Cerebellar nuclear complex (tissue), 1 donor: ENCODE measurements at places on chromosomes 11 and 22.

DNA sequence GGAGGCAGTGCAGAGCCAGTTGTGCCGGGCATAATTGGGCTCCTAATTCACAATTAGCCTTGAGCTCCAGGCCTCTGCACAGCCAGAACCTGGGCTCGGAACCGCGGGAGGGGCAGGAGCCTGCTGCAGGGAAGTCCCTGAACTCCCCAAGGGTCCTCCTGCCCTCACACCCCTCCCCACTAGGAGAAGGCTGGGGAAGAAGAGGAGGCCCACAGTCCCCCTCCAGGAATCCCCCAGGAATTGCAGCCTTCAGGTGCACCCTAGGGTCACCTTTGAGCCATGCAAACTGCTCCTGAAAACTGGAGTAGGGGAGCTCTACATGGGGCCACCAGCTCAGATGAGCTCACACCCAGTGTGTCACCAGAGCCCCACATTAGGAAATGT, 93.8 kb upstream of the LMO1 start:
- DNase-seq: no peak

- DNase-seq: no peak
Measured at GRCh38 chr22:17091851-17092250, 7.1 kb downstream of the IL17RA start.

DNA sequence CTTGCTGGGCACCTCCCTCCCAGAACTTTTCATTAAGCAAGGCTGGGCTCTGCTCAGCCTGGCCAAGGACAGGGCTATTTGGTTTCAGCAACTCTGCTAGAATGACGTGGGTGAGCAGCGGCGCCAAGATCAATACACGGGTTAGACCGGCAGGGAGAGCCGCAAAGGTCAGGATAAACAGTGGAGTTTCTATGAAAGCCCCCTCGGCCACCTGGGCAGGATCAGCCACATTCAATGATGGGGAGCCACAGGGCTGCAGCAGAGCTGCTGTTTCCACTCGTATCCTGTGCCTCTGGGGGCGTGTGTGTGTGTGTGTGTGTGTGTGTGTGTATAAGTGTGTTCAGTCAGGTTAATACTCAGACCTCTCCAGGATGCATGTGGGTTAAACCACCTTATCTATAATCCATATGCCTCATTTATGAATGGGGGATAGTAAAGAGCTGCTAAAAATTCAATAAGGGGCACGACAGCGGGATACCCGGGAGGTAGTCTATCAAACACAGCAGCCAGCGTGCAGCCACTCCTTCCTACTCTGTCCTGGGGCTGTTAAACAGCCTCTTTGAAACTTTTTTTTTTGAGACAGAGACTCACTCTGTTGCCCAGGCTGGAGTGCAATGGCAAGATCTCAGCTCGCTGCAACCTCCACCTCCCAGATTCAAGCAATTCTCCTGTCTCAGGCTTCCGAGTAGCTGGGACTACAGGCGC, 34.8 kb downstream of the MYH9 start:
- DNase-seq: no peak

- no peak for DNase-seq
Measured at GRCh38 chr11:24531528-24531927, 34.7 kb downstream of the LUZP2 start.

DNA sequence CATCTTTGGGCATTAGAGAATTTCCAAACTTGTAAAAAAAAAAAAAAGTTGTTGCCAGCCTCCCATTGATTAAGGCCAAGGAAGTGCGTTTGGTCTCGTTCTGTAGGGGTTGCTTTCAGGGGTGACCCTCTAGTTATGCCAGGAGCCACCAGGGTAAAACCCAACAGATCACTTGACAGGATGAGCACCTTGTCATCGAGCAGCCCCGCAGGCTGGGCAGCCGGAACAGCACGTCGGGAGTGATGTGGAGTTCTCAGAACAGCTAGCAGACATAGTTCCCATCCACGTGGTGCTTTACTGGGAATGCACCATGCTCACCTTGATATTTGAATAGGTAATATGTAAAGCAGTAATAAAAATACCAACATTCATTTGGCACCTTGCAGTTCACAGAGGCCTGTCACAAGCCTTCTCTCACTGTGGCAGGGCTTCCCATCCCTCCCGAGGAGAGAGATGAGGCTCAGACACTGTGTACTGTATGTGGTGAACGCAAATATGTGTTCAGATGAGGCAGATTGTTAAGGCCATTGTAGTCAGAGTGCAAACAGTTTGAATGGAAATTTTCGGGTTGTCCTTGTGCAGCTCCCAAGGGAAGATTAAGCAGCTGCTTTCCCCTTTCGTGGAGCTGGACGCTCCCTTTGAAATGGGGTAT, 70.9 kb upstream of the SORL1-AS1 start:
- no peak for DNase-seq

- DNase-seq: no peak
Measured at GRCh38 chr22:40709752-40710413, 30.6 kb downstream of the MCHR1 start.

DNA sequence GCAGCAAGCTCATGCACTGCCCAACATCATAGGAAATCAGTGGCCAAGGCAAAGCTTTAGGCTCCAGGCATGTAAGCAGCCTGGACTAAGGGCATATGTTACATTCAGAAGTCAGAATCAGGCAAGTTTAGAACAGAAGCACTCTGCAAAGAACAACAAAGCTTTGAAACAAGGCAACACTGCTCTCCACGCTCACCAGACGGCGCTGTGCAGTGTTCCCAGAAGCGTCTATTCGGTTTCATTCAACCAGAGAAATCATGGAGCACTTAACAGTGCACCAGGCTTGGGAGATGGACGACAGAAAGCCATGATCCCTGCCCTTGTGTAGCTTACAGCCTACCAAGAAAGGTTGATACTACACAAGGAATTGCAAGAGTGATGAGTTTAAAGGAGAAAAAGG, 555.8 kb downstream of the BUD13 start:
- no peak for DNase-seq

DNA sequence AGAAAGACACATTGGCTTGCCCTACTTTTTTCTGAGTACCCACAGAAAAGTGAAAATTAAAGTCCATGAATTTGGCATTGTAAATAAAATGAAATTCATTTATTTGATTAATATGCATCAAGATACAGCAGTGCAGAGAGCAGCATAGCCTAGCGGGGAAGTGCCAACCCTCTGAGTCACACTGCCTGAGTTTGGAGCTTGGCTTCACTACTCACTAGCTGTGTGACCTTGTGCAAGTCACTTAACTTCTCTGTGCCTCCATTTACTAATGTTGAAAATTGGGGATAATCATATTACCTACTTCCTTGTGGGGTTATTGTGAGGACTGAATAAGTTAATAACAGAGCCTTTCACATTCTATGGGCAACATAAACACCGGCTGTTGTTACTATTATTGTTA, 111.5 kb upstream of the CSNK2A3 start:
- no peak for DNase-seq

GRCh38 chr11:16788141-16789062, 50.0 kb downstream of the C11orf58 start:
- no peak for DNase-seq

DNA sequence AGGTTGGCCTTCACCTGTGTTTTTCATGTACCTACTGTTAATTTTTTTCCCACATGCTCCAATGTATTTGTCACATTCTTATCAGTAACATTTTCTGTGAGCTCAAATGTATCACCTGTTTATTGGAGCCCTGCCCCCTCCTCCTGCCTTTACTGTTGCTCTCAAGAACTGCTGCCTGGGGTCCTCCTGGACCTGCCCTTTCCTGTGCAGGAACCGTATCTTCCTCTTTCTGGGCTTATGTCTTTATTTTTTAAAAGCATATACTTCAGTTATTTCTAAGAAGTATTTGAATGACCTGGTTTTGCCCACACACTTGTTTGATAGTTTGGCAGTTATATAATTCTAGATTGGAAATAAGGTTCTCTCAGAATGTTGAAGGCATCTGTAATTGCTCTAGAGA, 5.9 kb downstream of the FAM118B start:
- no peak for DNase-seq

DNA sequence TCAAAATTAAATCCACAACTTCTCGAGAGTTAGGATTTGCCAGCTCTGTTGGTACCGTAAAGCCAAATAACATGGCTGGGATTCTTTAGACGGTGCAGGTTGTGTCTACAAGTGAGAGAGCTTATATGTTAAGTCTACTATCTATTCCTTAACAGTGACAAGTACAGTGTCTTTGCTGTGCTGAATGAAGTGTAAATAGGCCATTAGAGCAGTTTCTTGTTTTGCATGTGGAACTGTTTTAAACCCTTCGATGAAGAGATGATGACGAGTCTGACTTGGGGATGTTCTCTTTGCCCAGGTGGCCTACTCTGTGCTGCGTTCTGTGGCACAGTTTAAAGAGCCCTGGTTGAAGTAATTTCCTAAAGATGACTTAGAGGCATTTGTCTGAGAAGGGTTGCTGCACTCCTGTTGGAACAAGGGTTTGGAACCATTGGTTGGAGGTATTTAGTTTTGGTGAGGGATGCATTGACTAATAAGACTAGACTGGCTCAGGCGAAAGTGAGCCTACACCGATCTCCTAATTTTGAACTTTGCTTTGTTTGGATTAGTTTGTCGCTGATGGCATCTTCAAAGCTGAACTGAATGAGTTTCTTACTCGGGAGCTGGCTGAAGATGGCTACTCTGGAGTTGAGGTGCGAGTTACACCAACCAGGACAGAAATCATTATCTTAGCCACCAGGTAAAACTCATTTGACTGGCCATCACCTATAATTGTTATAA, 988 bp downstream of the RPS3 start:
- no peak for DNase-seq

DNA sequence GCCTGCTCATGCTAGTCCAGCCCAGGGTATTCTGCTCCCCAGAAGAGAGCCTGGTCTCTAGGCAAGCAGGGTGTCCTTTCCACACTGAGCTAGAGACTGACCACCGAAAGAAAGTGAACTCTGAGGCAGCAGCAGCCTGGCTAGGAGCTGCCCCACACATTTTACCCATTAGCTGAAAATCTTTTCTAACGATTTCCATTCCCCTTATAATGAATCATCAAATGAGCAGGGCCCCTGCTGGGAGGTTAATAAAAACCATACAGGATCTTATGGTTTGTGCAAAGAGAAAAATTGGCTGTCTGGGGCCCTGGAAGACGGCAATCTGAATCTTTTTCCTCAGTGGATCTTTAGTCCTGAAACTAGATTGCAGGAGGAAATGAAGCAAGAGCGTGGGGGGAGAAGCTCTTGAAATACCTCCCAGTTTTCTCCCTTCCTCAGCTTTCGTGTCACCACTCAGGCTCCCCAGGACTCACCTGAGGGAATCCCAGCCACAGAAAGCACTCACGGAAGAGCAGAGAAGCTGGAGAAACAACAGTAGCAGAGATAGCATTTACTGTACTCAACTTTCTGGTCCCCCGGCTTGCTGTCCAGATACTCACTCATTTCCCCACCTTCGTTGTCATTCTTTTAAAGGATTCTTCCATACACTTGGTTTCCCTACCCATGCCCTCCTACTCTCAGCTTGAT, 74.7 kb upstream of the CD44 start:
- DNase-seq: no peak
